ENCODE measurements at places on chromosomes 1 and 21.

DNA sequence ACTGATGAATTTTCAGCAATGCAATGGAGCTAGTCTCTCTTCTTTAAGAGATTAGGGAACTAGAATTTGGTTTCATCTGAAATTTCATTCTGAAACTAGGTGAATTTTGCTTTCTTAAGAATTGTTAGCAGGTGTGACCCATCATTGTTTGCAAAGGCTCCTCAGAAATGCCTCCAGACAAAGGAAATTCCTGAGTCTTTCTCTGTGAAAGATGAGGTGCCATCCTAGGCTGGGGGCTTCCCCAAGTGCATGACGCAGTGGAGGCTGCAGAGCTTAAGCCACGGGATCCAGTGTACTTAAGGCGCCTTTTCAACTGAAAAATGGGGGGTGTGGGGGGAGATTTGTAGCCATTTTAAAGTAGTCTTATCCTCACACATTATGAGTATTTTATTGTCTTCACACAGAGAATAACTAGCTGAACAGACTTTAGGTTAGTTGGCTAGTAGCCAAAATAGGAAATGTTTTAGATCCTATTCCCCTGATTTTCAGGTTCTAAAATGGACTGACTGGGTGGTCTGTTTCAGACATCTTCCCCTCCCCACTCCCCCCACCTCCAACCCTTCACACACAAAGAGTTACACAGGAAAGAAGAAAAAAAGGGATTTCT lies 202.0 kb downstream of the NFIA start:
- no peak for DNase-seq

DNA sequence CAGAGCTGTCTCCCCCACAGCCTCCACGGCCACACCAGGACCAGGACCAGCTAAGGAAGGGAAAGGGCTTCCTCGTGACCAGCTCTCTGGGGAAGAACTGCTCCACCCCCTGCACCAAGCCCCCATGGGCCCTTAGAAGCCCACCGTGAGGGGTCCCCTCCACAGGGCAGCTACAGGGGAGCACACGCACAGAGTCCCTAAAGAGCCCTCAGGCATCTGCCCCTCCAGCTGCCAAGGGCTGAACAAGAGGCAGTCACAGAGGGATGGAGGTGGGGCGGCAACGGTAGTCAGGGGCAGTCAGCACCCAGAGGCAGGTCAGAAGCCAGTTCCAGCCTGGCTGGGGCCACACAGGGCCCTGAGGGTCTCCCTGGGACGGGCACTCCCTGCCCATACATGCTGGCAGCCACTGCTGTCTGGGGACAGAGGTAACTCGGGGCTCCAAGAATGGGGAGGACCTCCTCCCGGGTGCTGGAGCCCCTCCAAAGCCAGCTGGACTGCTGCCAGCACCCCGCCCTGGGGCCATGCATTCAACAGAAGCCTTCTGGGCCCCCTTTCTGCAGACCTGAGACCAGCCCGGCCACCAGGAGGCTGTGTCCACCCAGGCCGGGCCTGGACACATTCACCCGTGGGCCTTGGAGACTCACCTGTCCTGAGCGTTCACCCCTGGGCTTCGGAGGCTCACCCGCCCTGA lies 18.7 kb downstream of the SLC19A1 start:
- DNase-seq = no peak

GRCh38 chr1:18749569-18749968 lies 109.9 kb downstream of the TAS1R2 start:
- no peak for DNase-seq

DNA sequence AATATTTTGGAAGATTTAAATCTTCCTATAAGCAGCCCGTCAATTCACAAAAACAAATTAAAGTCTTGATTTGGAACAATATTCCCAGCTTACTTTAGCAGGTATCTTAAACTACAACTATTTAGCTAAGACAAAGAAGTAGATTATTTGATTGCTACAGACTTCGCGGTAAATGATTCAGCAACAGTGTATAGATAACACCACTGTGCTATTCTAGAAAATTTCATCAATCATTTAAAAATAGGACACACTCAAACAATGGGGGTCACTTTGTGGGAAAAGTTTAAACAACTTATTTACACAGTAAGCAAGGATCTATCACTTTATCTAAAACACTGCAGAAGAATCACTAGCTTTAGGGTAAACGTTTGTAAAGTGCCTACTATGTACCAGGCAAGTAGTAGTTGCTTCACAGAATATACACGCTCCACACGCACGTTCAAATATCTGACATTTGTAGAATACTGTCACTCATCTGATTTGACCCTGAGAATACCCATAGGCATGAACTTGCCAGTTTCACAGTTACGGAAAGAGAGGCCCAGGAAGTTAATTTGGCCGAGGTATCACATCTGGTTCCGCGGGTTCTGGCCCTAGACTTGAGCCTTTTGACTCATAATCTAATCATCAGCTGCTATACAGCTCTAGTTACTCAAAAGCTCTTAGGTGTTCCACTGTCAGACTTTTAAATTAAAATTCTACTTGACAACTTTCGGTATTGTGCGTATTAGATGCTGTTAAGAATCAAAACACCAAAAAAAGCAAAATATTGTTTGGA lies 876 bp downstream of the DENND2C start:
- no peak for DNase-seq

DNA sequence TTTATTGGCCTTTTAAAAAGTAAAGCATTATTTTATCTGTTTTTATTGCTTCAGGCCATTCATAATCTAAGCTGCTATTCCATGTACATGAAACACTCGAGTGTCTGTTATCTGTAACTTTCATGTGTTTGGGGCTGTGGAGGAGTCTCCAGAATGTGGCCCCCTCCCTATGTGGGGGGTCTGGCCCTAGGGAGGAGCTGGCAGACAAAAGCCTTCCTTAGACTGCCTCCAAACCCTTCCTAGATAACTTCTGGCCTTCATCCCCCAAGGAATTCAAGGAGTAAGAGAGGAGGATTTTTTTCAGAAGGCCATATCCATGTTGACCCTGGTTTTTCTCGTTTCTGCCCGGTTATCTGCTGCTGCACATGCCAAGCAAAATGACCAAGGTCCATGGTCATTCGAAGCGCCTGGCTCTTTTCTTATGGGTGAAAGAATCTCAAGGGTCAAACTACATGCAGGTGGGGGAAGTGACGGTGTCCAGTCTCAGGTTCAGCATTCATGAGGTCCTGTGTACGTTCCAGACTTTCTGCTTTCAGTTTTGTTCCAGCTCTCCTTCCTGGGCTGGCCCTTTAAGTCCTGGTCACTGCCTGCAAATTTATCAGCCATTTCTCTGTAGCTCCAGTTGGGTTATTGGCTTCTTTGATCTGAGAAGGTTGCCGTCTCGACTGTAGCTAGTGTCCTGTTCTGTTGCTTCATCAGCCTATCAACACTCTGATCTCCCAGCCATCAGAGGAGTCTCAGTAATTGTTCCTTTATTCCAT lies 8.3 kb downstream of the TENT5C start:
- no peak for DNase-seq

DNA sequence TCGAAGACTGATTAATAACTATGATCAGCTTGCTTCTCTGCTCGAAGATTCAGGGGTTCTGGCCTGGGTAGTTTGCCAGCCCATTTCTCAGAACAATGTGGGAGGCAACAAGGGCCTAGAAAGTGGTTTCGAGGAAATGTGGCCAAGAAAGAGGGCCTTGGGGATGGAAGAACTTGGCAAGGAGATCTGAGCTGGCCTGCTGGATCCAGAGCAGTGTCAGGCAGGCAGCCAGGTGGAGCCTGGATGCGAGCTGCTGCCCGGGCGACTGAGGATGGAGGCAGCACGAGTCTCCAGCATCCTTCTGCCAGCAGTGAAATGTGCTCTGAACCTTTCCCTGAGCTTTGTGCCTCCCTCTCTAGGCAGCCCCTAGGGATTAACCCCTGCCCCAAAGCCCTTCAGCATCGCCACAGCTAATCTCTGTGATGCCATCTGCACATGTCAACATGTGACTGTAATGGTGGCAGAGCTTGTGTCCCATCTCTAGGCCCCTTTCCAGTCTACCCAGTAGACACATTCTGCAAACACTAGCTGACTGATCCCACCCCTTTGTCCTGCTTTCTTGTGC lies 61.0 kb upstream of the NEK2 start:
- DNase-seq = no peak

DNA sequence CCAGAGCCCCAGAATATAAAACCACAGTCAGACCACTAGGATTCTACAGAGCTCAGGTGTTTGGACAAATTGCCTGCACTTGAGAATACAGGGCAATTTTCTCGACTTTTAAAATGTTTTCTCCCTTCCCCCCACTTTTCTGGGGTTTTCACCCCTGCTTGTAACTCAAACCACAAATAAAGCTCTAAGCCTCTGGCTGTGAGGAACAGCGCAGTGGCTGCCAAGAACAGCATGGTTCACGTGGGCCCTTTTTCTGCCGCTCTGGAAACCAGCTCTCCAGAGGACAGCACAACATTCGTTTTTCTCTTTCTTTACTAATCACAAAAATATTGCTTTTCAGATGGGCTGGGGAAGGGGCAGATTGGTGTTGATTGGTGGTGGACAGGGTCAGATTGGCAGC lies 102.2 kb upstream of the JUN start:
- no peak for DNase-seq

GRCh38 chr1:1157914-1158710 lies 15.6 kb upstream of the TTLL10 start:
- DNase-seq = no peak

DNA sequence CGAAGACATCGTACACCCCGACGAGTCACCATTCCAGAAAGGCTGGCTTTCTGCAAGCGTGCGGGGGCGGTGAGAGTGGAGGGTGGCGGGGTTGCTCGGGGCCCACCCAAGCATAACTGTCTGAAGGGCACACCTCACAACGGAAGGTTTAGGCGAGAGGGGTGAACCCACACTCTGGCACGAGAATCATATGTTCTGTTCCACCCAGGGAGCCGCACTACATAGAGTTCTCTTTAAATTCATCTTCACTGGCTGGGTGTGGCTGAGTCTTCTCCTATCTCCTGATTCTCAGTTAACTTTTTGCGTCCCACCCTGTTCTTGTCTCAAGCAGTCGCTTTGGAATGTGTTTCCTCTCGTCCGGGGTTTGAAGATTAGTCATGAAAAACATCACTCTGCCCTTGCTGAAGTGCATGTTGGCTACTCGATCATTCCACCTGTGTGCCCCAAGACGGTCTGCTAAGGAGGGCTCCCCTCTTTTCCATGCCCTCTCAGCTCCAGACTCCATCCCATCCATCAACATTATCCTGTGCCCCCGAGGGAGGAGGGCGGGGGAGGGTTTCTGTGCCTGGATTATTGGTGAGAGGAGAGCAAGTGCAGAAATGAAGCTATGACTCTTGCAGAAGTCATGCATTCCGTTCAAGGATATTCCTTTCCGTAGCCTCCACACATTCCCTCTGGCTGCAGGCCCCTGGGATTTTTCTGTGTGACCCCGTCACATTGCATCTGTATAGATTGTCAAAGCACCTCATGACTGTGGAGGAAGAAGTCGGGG lies 53.5 kb upstream of the CD34 start:
- DNase-seq = no peak

DNA sequence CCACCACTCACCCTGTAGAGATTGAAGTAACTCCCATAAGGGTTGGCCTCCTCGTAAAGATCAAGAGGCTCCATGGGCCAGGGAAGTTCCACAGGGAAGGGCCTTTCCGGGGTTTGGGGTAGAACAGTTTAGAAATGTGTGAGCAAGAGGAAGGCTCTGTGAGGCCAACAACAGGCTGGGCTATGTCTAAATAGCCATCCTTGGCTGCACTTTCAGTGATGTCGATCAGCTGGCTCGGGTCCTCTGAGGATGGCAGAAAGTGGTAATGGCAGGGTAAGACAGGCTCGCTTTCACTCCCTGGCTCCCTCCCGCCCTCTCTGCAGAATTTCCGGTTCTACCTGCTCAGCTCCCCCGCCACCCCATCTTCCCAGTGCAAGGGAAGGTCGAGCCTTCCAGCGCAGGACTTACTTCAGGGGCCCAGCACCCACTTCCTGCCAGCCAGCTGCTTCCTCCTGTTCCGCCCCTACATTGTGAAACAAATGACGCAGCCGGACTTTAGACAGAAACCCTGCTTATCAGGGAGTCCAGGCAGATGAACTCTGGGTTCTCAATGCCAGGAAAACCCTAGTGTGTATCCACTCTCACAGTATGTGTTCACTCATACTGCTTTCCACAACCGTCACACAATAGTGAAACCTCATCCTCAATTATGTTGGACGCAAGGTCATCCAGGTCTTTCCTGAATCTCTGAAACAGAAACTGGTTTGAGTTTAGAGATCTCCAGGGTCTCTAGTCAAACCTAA lies 7.3 kb downstream of the F11R start:
- DNase-seq = peak; percentile 36

- no peak for DNase-seq
Measured at GRCh38 chr1:74714429-74715235, 18.2 kb downstream of the CRYZ start.

GRCh38 chr1:983798-984475 lies 2.0 kb upstream of the PERM1 start:
- no peak for DNase-seq

- DNase-seq = no peak
Measured at GRCh38 chr1:156157506-156157905, 4.1 kb downstream of the SEMA4A start.

DNA sequence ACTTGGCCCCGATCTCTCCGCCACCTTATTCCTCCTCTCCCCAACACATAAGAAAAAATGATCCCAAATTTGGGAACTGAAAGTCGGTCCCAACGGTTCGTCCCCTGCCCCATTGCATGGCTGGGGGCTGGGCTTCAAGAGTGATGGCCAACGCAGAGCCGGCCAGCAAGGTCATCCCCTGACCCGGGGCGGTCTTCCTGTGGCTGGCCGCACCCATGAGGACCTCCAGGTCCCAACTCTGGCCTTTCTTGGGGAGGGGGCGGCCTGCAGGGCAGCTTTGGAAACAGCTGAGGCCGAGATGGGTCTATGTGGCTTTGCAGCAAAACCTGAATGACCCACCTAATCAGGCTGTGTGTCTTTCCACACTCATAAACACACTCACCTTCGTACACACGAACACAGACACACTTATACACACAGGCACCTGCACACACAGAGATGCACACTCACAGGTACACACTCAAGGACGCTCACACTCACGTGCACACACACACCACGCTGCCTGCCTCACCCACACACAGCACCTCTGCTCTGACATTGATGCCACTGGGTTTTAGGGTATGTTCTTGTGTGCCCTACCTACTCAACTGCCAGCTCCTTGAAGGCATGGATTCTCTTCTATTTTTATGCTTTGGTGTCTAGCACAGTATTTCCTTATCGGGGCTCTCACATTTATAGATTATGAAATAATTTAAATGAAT lies 562 bp downstream of the DYNLT5 start:
- DNase-seq = no peak

GRCh38 chr21:42234041-42234440 lies 15.1 kb downstream of the ABCG1 start:
- DNase-seq = no peak

DNA sequence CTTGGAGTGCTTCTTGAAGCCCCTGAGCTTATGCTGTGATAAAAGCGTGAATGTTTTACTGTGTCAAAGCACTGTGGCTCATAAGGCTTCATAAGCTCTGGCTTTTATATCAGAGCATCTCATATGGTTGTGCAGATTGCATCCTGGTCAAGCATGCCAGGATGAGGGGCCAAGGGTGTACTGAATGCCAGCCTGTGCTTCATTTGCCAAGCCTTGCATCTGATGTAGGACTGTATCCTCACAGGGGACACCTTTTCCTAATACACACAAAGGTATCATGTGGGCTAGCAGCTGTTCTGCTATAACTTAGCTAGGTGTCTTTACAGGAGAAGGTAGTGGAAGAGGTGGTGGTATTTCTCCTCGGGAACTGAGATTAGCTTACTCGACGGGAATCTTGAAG lies 134.7 kb downstream of the ST6GALNAC3 start:
- no peak for DNase-seq
